Stimulated activated CD8-positive, alpha-beta memory T cell treated with anti-CD3 and anti-CD28 coated beads, Interleukin-4, amount 100 ng/mL, for 48 hours (primary cell): ENCODE measurements at places on chromosomes 16 and 17.
A peak's percentile ranks its signal among the peaks of the same experiment; 100 is the strongest.

DNA sequence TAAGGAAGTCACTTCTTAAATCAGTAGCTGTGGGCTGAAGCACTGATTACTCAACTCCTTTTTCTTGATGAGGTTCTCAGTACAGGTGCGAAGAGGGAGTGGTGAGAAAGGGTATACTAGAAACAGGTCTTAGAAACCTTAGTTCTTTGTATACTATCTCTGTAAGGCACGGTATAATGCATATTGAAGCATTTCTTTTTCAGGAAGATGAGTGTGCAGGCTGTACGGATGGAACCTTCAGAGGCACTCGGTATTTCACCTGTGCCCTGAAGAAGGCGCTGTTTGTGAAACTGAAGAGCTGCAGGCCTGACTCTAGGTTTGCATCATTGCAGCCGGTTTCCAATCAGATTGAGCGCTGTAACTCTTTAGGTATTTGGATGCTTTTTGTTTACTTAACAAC lies 39.2 kb downstream of the CYLD start:
- DNase-seq: no peak

DNA sequence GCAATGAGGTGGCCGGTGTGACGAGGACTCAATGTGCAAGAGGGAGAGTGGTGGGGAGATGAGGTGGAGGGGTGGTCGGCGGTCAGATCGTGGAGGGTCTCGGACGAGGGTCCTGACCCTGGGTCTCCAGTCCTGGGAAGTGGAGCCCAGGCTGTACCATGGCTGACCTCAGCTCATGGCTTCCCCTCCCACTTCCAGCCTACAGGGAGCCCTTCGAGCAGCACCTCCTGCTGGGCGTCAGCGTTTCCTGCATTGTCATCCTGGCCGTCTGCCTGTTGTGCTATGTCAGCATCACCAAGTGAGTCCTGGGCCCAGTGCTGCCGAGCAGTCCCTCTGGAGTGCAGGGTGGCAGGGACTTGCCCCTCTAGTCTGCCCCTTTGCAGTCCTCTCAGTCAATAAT lies 41.8 kb downstream of the IL4R start:
- DNase-seq: peak; percentile 63

DNA sequence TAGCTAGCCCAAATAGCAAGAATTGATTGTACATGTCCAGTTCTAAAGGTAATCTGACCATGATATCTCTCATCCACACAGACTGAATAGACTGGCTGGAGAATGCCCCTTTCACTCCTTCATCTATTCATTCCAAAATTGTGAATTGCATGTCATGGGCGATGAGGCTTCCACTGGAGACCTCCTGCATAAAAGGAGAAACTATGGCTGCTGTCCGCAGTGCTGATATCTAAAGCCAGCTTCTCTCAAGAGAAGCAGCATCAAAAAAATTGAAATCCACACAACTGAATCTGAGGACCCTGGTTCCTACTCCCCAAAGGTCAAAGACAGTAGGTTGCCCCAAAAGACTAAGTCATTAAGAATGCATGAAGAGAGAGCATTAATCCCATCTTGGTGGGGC lies 7.9 kb upstream of the SCNN1G start:
- DNase-seq: no peak

DNA sequence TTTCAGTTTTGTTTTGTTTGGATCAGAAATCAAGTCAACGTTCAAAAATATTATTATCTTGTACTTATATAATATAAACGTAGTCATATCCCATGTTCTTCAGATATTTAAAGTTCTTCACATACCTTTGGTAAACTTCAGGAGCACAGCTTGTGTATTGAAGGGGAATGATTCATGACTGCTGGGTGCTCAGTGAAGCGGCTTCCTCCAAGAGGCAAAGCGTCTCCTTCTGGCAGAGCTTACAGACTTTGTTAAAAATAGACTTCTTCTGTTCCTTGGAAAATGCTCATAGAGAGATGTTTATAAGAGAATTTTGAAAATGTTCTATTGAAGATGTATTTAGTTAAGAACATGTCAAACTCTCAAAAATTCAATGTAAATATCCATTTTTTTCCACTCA lies 155.6 kb upstream of the CNTNAP4 start:
- DNase-seq: no peak

DNA sequence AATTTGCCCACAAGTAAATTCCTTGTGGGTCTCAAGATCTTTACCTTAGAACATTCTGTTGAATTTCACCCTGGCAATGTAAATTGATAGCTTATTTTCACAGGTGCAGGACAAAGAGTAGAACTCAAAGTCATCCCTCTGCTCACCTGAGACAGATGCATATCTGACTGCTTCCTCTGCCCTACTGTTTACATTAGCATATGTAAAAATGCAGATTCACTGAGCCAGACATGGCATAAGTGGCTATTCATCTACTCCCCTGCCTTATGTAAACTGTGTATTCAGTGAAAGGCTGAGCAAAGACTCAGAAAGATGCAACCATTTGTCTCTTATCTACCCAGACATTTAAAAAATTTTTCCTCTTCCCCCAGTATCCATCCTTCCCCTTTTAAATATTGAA lies 22.3 kb upstream of the MILR1 start:
- DNase-seq: no peak

GRCh38 chr17:32976131-32976530 lies 15.5 kb upstream of the SPACA3 start:
- DNase-seq: no peak

DNA sequence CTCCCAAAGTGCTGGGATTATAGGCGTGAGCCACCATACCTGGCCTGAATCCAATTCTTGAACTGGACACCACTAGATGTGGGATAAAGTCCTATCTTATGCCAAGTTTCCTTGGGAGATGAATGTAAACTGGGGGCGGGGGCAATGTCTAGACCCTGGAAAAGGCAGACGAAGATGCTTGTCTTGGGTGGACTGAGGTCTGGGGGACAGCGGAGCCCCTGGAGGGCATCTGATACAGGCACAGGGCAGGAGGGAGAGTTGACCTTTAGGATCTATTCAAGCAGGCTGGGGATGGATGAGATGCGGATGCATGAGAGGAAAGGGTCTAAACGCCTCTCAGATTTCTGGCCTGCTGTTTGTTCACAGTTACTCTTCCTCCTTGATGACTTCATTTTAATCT lies 11.7 kb downstream of the C1QTNF1 start:
- DNase-seq: no peak

- no peak for DNase-seq
These were observed 74.6 kb downstream of the SYCE1L start for GRCh38 chr16:77273815-77274214.

DNA sequence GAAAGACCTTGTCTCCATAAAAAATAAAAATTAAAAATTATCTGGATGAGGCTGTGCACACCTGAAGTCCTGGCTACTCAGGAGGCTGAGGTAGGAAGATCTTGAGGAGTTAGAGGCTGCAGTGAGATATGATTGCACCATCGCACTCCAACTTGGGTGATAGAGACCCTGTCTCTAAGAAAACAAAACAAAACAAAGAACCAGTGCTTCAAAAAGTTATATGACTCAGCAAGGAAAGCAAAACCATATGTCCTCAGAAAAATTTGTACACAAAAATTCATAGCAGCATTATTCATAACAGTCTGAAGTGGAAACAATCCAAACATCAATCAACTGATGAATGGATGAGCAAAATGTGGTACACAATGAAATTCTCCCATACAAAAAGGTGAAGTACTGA lies 48.9 kb downstream of the SLFN5 start:
- DNase-seq: no peak

- no peak for DNase-seq
These were observed 940.5 kb downstream of the CDH11 start for GRCh38 chr16:64181271-64181925.

- DNase-seq: no peak
These were observed 41.9 kb downstream of the NFAT5 start for GRCh38 chr16:69607674-69608073.

- no peak for DNase-seq
These were observed 112.0 kb downstream of the LITAF start for GRCh38 chr16:11474617-11475291.

- no peak for DNase-seq
These were observed 162.6 kb upstream of the XYLT1 start for GRCh38 chr16:17633181-17633951.

- DNase-seq: no peak
These were observed 493.7 kb upstream of the ERCC4 start for GRCh38 chr16:13426269-13426668.

DNA sequence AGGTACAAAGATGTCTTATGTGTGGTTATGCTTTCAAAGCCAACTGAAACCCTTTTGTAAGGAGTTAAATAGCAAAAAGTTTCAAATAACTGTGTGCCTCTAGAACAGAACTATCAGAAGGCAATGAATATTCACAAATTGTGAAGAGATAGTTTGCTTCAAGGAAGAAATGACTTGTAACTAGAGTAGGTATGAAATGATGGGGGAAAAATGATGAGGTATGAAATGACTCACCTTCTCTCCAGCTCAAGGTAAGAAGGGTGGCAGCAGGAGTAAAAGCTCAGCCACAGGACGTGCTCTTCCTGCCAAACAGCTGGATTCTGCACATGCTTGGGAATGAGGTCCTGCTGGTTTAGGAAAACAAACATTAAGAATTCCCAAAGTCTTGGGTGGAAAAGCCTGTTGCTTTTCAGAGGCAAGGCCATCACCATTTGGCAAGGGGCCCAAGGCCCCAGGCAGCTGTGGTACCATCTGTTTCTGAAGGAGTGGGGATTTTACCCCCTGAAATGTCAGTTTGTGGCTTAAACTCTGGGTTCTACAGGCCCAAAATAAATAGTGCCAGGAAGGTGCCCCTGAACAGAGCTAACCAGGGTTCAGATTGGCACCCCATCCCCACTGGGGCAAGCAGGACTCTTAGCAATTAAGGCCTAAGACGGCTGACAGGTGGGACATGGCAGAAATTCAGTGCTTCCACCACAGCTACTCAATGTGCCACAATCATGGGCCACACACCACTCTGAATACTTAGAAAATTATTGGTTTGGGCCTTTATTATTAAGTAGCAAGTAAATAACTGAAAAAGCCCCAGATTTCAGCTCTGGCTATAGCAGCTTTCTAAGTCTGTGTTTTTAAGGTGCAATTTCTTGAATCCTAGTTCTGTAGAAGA lies 13.3 kb downstream of the HERPUD1 start:
- DNase-seq: peak; percentile 51

DNA sequence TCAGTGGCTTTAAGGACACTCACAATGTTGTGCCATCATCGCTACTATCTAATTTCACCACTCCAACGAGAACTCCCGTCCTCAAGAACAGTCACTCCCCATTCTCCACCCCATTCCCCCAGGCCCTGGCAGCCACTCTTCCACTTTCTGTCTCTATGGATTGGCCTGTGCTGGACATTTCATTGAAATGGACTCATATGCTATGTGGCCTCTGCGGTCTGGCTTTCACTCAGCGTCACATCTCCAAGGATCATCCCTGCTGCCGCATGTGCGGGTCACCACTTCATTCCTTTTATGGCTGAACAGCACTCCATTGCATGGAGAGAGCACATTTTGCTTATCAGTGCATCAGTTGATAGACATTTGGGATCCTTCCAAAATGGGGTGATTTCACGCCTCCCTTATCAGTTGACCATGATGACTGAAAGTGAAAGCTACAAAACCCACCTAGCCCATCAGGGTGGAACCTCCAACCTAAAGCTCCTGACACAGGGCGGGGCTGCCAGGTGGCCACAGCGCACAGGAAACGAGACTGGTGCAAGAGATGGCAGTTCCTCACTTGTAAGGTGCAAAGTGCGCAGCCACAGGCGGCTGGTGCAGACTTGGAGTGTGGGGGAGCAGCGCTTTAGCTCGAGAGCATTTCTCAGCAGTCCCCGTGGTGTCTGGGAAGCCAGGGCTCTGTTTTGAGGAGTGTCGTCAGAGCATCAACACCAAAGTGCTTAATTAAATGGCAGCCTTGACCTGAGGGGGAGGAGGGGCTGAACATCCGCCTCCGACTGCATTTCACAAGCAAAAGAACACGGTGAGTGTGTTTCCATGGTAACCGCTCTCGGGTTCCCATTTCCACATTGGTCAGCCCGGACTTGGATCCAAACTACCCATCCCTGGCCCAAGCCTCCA lies 23.8 kb downstream of the COTL1 start:
- DNase-seq: peak; percentile 85

DNA sequence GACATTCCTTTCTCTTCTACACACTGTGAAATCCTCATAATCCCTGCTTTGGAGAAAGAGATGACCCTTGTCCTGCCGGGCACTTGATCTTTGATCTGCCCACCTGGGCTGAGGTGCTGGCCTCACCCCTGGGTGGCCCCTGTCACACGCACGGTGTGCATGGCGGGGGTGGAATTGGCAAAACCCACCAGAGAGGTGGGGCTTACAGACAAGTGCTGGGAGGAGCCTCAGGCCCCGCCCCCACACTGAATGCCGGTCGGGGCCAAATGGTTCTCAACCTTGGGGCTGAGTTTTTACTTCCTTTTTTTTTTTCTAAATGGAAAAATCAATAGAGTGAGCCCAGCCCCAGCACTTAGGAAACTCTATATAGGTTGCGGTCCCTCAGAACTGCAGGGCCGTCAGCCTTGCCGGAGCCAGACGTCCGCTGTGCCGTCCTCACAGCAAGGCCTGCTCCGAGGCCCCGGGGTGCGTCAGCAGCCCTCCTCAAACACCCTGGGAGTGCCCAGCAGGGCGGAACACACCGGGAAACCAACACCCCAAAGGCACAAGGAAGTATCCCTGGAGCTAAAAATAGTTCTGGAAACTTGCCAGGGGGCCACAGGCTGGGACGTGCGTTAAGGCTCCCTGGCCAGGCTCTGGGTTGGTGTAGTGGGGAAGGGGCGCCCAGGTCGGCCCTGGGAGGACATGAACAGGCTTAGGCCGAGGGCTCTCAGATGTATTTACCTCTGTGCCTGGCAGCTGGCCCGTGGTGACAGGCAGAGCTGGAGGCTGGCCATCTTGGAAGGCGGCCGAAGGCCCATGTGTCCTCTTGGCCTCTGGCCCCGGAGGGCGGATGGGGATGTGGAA lies 11.0 kb downstream of the GPRC5C start:
- DNase-seq: peak; percentile 50

DNA sequence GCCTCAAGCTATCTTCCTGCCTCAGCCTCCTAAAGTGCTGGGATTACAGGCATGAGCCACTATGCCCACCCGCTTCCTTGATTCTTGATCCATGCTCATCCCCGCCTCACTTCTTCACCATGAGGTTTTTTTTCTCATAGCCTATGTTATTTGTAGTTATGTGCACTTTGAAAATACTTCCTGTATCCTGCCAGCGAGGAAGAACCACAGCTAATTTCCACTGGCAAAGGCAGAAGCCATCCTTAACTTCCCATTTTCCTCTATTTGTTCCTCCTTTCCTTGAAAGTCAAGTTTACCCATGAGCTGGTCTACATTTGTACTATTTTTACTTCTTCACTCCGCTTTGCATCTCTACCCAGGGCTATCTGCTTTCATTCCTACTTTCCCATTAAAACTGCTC lies 189.7 kb upstream of the ZFHX3 start:
- no peak for DNase-seq

GRCh38 chr17:32976605-32977004 lies 15.0 kb upstream of the SPACA3 start:
- no peak for DNase-seq

- no peak for DNase-seq
These were observed 413.9 kb upstream of the MAF start for GRCh38 chr16:80014241-80014939.
